ENCODE measurements at places on chromosomes 3 and 15.

- peak; percentile 64 for DNase-seq
These were observed 3.5 kb downstream of the PFN2 start for GRCh38 chr3:149967086-149967685.

- DNase-seq, result no peak
These were observed 969.0 kb upstream of the ALCAM start for GRCh38 chr3:104397713-104398112.

DNA sequence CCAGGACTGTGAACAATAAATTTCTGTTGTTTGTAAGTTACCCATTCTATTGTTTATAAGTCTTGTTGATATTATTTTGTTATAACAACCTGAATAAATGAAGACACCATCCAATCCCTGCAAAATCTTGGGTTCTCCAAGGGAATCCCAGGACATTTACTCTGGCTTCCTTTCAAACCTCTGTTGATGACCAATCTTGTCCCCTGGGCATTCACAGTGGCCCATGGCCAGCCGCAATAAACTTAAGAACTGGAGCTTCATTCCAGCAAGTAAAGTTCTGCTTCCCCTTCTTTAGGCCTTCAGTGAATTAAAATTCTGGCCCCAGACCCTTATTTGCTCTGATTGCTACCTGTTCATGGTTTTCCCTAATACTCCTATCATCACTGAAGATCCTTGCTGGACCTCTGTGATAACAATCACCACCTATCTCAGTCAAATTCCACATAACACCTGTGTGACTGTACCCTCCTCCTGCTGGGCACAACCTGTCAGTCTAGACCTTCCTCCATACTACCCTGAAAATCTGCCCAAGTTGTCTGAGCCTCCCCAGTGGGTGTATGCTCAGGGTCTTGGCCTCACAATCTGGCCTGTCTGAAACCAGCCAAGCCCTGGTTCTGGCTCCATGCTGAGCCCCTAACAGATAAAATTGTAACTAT lies 153.1 kb downstream of the SEMA6D start:
- no peak for DNase-seq

GRCh38 chr3:16907243-16907642 lies 22.5 kb downstream of the PLCL2 start:
- no peak for DNase-seq

- no peak for DNase-seq
These were observed 73.6 kb downstream of the ST8SIA2 start for GRCh38 chr15:92467245-92467644.

DNA sequence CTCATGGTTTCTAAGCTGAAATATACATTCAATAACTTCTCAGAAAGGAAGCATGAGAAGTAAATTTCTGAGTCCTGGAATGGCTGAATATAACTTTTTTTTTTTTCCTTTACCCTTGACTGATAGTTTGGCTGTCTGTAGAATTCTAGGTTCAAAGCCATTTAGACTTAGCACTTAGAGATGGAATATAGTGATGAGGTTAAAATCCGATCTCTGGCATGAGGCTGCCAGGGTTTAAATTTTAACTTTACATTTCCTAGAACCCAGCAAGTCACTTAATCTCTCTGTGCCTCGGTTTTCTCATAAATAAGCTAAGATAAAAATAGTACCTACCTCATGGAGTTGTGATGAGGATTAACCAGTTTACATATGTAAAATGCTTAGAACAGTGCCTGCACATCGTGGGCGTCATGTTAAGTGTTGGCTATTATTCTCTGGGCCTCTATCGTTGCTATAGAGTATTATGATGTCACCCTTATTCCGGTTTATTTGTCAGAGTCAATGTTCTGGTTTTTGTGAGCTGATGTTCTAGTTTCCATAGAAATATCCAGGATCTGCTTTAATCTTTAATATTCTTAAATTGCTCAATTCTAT lies 199.8 kb upstream of the TLE3 start:
- no peak for DNase-seq

- DNase-seq, result no peak
These were observed 217.8 kb upstream of the EOMES start for GRCh38 chr3:27939940-27940339.

- no peak for DNase-seq
These were observed 75.4 kb downstream of the XXYLT1 start for GRCh38 chr3:195195321-195196209.

DNA sequence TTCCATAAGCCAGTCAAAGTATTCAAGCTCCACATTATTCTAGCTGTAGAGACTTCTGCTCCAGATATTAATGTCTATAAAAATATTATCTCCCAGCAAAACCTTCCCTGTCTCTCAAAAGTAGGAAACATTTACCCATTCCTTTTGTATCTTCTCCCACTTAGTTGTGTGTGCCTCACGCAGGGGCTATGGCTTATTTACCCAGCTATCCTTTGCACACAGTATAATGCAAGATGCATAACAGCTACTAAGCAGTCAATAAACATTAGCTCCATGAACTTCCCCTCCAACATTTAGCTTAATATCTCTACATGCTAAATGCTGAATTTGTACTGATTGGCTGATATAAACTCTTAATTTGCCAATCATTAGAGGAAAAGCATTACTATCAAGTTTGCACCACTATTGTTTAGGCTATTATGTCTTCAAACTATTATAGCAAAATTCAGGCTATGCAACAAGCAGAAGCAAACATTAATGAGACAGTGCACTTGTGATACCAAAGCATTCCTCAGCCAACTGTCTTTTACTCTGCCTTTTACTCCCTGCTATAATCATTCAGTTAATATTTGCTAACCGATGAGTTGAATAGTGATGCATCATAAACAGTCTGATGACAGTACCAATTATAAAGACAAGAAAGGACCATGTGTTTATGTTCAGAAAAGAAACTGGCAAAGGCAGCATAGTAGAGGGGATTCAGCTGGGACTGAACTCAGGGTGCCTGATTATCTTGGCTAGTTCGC lies 81.2 kb downstream of the PLCH1 start:
- DNase-seq, result no peak

DNA sequence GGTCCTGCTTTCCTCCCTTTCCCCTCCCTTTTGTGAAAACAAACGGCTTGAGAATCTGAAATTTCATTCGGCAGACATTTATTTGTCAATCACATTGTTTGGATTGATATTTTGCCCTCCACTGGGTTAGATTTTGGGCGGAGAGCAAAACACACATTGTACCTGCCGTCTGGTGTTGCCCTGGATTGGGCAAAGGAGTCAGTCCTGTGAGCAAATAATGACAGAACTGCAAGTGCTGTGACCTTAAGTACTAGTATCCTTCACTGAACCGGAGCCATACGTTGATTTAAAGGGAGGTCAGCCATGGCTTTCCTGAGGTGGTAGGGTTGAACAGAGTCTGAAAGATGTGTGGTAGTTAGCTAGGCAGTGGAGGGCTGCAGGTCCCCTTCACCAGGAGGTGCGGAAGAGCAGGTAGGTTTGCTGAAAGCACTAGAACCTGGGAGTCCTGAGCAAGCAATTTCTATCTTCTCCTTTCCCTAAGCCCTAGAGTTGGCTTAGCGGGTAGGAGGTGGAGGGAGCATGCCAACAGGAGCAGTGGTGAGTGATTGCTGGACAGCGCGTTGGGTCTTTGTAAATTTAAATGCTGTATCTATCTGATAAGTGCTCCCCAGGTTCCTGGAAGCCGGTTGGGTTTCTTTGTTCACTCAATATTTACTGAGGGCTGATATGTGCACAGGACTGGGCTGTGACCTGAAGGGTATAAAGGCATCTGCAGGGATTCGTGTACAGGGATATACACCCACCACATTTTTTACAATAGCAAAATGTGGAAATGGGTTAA lies 2.0 kb downstream of the PDIA5 start:
- no peak for DNase-seq

DNA sequence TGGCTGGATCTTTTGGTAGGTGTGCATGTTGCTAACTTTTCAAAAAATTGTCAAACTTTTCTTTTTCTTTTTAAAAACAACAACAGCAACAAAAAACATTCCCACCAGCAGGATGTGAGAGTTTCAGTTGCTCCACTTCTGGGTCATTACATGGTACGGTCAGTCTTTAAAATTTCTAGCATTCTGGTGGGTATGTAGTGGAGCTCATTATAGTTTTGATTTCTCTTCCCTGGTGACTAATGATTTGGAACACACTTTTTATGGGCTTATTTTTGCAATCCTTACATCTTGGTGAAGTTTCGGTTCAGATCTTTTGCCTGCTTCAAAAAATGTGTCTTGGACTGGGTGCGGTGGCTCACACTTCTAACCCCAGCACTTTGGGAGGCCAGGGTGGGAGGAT lies 19.3 kb downstream of the ATP1B3 start:
- DNase-seq, result no peak

DNA sequence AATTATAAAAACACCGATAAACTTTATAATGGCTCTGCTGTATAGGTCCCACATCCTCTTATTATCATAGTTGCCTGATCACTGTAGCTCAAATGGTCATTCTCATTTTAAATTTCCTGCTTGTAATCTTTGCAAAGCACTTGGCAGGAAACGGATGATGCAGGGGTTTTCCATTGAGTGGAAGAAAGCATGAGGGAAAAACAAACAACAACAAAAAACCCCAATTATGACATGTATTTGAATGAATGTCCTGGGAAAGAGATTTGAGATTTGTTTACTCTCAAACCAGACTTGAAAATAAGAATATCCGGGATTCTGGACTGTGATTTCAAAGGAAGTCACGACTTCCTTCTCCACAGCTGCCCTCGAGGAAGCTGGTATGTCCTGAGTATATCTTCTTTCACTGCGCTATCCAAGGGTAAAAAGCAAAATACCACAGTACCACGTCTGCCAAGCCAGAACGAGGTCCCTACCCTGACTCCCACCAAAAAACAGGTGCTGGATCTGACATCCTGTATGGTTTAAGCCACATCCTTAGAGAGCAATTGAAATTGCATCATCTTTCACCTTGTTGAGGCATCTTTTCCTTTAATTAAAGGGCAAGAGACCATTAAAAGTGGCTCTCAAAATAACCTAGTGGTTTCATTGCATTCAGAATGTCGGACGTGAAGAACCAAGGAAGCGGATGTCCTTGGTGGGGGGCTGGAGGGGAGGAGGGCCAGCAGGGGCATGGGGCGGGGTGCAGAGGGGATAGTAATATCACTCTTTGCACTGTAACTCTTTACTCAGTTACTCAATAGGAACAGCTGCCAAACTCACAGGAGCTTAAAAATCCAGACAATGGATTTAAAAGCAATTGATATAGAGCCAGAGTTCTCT lies 13.5 kb upstream of the TIPIN start:
- DNase-seq, result no peak

GRCh38 chr3:123281929-123282328 lies 80.2 kb downstream of the SEC22A start:
- DNase-seq, result no peak

- DNase-seq, result no peak
These were observed 19.5 kb upstream of the CLDN18 start for GRCh38 chr3:137990427-137990826.

- peak; percentile 16 for DNase-seq
These were observed 889.7 kb downstream of the IGSF11 start for GRCh38 chr3:118144919-118145318.

DNA sequence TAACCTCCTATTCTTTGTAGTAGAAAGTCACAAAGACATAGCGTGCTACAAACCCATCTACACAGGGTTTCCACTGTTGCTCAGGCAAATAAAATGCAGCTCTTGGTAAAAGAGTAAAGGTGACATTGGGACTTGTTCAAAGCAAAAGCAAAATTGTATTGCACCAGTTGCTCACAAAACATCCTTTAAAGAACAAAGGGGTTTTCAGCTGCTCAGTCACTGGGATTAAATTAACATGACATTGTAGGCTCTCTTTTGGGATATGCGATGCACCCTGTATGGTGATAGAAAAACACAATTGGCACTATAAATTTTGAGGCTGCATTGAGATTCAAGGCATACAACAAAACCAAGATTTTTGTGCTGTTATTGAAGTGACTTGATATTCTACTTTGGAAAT lies 447.3 kb upstream of the CNTN3 start:
- DNase-seq, result no peak

DNA sequence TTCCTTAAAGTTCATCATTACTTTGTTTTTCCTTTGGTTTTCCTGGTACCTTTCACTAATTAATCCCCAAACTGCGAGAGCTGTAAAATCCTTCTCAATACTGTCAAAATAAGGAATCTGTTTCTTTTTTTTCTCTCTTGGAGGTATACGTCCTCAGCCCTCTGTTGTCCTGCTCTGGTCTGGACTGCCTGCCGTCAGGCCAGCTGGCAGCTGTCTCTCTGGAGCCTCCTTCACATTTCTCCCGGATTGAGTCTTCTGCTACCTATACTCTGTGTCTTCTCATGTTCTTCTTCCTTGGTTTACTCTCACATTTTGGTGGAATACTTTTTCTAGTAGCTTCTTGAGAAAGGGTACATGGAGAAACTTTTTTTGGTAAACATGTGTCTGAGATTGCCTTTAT lies 13.8 kb downstream of the TATDN2 start:
- no peak for DNase-seq

GRCh38 chr3:73694983-73695757 lies 70.4 kb upstream of the PDZRN3 start:
- DNase-seq, result no peak

DNA sequence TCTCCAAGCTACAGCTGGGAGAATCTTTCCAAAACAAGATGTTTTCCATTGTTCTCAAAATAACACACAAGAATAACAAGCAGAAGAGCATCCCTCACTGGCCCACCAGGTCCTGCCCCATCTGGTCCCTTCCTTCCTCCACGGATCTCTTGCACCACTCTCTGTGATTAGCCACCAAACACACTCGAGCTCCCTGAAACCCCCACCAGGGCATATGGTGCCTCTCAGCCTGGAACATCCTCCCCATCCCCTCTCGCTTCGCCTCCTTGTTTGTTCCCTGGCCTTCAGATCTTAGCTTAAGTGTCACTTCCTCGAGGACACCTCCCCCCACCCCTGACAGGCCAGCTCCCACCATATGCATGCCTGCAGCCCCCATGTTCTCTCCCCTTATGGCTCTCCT lies 496.6 kb upstream of the PROK2 start:
- DNase-seq, result no peak

GRCh38 chr3:177446165-177446601 lies 248.9 kb upstream of the TBL1XR1 start:
- no peak for DNase-seq

GRCh38 chr3:62332835-62333244 lies 40.5 kb downstream of the FEZF2 start:
- no peak for DNase-seq

GRCh38 chr3:162719684-162720341 lies 1223.2 kb downstream of the OTOL1 start:
- DNase-seq, result no peak

GRCh38 chr15:101277038-101277822 lies at the start of gene SELENOS:
TSS of gene SELENOS (minus strand) at chr15:101277485. CDS start at chr15:101277417, 68 bp downstream.
- DNase-seq, result peak; percentile 84

GRCh38 chr3:34357461-34357860 lies 559.0 kb downstream of the PDCD6IP start:
- DNase-seq, result no peak

GRCh38 chr3:152650177-152650576 lies 184.8 kb upstream of the P2RY1 start:
- DNase-seq, result no peak

DNA sequence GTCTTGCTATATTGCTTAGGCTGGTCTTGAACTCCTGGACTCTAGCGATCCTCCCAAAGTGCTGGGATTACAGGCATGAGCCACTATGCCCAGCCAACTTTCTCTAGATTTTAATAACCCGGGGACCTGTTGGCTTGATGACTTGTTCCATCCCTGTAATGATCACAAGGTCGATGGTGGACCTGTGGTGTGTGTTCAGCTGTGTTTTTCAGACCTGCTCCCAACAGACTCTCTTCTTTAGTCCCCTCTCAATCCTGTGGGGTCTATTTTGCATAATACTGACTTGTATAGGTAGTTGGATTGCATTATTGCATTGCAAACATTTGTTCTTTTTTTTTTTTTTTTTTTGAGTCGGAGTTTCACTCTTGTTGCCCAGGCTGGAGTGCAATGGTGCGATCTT lies 1.9 kb downstream of the MAP2K1 start:
- DNase-seq, result no peak

Measured in SK-N-DZ (cell line).